Right lobe of liver (tissue), 6 donors: ENCODE measurements at places on chromosomes 7 and 10.
A peak's percentile ranks its signal among the peaks of the same experiment; 100 is the strongest.

GRCh38 chr7:37656913-37657530, 26.5 kb upstream of the GPR141 start:
- DNase-seq = no peak

- peak; percentile 27 for DNase-seq
Measured at GRCh38 chr7:79719216-79719615, 265.7 kb upstream of the MAGI2 start.

DNA sequence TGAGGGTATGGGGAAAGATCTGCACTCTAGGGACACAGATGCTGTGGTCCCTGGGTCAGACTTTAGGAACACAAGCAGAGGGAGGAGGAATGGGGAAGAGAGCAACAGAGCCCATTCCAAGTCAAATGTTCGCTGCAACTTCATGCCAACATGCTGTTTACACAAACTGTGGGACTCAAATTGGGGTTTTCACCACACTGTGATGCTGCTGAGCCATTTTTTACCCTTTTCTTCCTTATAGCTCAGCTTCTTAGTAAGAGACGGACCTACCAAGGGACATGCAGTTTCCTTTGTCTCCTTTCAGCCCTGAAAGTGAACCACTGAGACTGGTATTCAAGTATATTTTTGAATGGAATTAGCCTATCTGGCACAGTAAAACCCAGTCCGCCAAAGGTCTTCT, 64.3 kb upstream of the AGK start:
- no peak for DNase-seq

DNA sequence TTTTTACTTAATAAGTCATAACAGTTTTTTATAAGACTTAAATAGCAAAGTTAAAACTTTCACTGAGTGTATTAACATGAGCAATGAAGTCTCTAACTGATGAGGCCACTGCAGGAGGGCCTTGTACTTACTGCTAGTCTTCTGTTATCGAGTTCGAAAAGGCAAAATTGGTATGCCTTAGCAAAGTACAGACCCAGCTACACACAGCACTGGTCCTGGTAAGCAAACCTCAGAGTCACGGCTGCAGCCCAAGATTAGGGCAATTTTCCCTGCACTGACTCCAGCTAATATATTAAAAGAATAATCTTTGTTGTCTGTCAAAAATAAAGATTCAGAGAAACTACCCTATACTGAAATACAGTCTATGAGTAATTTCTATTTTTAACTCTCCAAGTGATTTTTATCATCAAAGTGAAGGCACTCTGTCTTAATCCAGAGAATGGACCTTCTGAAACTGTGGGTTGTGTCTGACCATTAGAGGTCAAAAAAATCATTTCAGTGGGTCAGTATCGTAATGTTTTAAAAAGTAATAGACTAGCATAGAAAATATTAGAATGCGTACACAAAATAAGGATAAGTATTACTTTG, 85.7 kb downstream of the HBP1 start:
- DNase-seq = no peak

GRCh38 chr7:52088008-52088901, 771.6 kb upstream of the COBL start:
- no peak for DNase-seq

DNA sequence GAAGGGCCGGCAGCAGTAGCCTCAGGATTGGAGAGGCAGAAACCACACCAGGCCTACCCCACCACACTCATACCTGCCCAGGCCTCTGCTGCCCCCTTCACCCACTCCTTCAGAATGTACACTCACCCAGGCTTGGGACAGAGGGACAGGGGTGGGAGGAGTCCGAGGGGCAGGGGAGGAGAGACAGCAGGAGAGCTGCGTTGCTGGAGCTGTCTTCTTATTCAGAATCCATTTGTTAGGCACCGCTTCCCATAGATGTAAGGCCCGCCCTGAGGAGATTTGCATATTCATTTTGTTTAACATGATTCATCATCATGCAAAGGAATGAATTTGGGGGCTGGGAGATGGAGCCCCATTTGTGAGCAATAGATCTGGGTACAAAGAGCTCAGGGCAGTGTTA, 156.7 kb downstream of the CDH23 start:
- DNase-seq = no peak

DNA sequence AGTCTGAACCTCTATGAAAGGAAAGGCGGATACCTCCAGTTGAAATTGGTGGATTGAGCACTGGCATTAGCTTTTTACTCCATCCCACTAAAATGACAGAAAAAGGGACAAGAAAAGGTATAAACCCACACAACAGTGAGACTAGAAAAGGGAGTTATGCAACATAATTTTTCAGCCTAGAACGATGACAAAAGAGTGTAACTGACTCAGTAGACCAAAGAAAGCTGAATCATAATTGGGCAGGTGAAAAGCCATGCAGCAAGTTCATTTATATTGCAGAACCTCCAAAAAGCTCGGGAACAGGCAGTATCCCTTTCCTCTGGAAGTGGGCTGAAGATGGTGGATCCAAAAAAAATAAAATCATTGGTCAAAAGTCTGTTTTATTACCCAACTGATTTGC, 30.5 kb upstream of the ZCCHC24 start:
- no peak for DNase-seq

DNA sequence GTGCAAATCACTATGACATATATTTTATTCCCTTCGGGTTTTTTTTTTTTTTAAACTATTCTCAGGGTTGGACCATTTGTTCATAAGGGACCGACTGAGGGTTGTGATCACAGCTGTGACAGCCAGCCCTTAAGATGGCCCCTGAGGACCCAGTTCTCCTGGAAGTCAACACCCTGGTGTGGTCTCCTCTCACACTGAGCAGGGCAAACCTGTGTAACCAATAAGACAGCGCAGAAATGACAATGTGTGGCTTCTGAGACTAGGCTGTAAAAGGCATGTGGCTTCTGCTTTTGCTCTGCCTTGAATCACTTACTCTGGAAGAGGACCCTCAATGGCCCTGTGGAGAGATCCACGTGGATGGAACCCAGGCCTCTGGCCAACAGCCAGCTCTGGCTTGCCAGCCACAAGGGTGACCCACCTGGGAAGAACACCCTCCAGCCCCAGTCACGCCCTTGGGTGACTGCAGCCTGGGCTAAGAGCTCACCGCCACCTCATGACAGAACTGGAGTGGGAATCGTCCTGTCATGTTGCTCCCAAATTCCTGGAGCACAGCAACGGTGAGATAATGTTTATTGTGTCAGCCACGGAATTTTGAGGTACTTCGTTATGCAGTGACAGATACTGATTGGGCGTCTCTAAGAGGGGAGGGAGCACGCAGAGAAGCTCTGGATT, 127.1 kb downstream of the CLEC2L start:
- DNase-seq = peak; percentile 44

DNA sequence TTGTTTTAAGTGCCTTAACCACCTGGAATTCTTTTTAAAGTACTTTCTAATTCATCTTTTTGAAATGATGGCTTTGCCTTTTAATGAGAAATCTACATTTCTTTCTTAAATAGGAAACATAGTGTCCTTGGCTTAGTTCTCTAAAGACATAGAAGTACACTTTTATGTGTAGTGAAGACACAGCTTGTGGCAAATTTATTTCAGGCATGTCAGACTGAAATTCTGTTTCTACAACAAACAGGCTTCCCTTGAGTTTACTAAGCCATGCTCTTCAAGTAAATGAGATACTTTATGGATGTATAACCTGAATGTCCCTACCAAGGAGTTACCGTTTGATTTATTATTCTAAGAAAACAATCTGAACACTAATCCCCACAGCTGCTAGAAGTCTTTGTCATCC, 136.9 kb upstream of the MAGI2 start:
- no peak for DNase-seq

- no peak for DNase-seq
Measured at GRCh38 chr10:6038071-6038631, 24.0 kb downstream of the IL2RA start.

GRCh38 chr10:43091846-43092245, 15.0 kb downstream of the RET start:
- no peak for DNase-seq

- no peak for DNase-seq
Measured at GRCh38 chr10:16999665-17000451, 129.8 kb downstream of the CUBN start.

DNA sequence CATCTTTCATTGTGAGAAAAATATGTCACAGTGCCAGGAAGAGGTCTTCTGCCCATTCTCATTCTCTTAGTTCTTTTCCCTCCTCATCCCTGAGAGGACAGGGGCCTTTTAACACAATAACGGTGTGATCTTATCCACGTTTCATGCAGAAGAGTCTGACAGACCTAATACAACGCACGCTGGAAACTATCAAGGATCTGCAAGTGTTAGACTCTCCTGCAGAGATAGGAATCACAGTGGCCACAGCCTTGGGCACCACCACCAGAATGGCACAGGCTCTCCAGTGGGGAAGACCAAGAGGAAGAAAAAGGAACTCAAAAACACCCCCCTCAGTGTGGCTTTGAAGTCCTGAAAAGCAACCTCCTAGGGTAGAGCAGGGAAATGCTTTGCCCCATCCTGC, 72.6 kb upstream of the LAMB4 start:
- no peak for DNase-seq

DNA sequence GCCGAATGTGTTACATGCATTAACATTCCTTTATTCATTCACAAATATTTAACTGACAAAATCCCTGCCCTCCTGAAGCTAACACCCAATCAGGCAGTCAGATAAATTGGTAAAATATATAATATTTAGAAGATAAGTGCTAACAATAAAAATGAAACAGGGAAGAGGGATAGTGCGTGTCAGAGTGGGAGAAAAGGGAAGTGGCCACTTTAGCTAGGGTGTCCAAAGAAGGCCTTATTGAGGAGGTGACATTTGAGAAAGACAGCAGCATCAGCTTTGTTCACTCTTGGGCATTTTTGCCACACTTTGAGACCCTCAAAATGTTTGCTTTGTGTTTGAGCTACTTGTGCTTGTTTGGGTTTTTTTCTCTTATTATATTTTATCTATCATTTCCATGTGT, 317.8 kb downstream of the SNX13 start:
- no peak for DNase-seq

GRCh38 chr10:118720685-118721538, 33.9 kb downstream of the CACUL1 start:
- no peak for DNase-seq

GRCh38 chr7:123770378-123770777, 21.6 kb upstream of the WASL start:
- DNase-seq = no peak

GRCh38 chr7:75662579-75663301, 76.0 kb downstream of the HIP1 start:
- peak; percentile 8 for DNase-seq

- no peak for DNase-seq
Measured at GRCh38 chr10:125264091-125264490, 103.7 kb upstream of the CTBP2 start.

- DNase-seq = no peak
Measured at GRCh38 chr10:99612167-99612831, 7.9 kb downstream of the SLC25A28 start.

GRCh38 chr7:141436139-141436538, 115.1 kb upstream of the AGK start:
- no peak for DNase-seq

DNA sequence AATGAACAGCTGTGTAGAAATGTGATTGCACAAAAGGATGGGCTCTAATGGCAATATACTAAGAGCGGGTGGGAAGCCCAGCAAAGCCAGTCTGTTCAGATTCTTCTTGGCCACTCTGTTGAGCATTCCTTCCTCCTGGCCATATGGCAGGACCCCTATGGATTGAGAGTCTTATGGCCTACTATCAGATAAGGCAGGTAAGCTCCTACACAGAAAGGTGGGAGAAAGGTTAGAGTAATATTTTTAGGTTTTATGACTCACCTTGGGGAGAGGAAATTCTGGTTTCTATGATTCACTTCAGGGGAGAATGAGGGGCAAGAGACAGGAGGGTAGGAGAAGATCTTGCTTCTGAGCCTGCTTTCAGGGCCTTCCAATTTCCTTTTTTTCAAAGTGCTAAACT, 15.1 kb upstream of the AKR1B10 start:
- DNase-seq = no peak
